ENCODE measurements at places on chromosomes 16 and 17.

DNA sequence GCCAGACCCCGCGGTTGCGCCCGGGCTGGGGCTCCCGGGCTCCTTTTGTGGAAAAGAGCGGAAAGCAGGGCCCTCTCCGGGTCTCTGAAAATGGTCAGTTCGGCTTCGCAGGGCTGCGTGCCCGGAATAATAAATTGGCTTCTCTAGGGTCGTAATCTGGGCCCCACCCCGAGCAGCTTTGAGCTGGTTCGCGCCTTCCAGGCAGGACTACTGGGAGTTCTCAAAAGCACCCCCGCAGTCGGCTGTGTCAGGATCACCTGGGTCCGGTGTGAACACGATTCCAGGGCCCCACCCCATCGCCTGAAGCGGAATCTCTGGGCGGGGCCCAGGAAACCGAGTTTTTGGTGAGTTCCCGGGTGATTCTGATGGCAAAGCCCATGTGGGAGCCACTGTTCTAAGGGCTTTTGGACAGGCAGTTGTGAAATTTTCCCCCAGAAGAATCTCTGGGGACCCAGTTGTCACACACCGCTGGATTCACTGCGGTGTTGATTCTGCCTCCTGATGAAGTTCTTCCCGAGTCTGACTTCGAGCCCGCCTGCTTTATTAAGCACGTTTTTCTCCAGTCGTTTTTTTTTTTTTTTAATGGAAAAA, 77.0 kb downstream of the MRC2 start:
- DNase-seq: no peak

DNA sequence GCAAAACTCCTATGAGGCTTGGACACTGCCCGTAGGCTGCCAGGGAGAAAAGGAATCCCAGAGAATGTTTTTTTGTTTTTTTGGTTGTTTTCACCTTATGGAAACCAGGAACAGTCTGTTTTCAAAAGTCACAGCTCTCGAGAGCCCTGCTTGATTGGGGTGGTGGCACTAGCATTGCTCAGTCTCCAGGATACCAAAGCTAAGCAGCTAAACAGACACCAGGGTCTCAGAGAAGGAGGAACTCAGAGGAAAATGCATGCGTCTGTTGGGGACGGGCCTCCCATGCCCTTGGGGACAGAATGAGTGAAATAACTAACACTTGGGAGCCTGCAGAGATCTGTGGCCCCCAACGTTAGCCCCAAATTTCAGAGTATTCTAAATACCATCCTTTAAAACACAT, 178.8 kb downstream of the SOX9 start:
- DNase-seq: no peak

DNA sequence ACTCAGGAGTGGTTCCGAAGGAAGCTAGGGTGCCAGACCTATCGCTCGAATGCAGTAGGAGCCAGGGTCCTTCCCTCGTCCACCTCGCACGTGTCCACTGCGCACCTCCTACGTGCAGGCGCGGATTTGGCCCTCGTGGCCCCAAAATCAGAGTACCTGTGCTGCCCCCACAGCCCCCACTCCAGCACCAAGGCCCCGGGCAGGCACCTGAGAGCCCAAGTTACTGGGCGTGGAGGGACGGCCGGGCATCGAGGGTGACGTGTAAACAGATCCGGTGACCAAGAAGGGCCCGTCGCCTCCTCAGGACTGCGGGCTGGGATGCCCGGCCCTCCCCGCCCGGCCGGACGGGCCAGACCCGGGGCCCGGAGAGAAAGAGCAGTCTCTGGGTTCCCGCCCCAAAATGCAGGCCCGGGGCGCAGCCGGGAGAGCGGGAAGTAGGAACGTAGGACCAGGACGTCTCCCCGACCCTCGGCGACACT, 492 bp downstream of the SLC25A39 start:
- no peak for DNase-seq

GRCh38 chr17:70869402-70870085, 700.2 kb downstream of the KCNJ2 start:
- DNase-seq: no peak

DNA sequence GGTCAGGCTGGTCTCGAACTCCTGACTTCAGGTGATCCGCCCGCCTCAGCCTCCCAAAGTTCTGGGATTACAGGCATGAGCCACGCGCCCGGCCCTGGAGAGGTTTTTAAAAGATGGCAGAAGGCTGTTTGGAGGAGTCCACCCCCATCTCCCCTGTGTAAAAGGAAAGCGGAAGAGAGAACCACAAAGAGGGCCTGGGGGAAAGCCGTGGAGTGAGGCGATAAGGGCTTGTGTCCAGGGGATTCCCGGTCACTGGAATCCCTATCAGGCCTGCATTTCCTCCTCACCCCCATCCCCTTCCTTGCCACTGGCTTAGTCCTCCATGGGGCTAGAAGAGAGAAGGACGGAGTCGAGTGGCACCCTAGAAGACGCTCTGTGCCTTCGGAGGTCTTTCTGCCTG, at the start of gene GP1BA:
GP1BA (plus strand) TSS at position 315 of the 400 bp plus-strand sequence. CDS start 328 bp downstream, outside the sequence.
- DNase-seq: no peak

- no peak for DNase-seq
Observed at GRCh38 chr17:37766971-37767370, 22.1 kb upstream of the HNF1B start.

GRCh38 chr17:4256952-4257351, 6.8 kb downstream of the ANKFY1 start:
- DNase-seq: no peak

DNA sequence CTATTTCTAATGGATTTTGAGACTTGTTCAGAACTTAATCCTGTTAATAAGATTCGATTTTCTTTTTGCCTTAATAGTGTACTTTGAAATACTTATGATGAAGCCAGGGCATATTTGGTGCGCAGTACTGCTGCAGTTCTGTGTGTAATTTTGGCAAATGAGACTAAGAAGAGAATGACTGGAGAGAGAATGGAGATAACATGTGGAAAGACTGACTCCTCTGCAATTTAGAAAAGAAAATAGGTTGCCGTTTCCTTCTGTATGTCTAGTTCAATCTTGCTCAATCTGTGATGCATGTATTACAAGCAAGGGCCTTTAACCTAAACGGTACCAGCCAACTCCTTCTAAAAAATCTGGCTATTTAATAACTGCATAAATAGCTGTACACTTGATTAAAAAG, 285.1 kb upstream of the CDH11 start:
- DNase-seq: no peak

GRCh38 chr16:64406770-64407181, 715.1 kb downstream of the CDH11 start:
- no peak for DNase-seq

GRCh38 chr17:45389354-45389753, 43.3 kb downstream of the ARHGAP27 start:
- no peak for DNase-seq

- DNase-seq: peak; percentile 10
Observed at GRCh38 chr17:48841395-48841831, 10.6 kb downstream of the CALCOCO2 start.

GRCh38 chr17:32020943-32021614, 13.9 kb downstream of the LRRC37B start:
- DNase-seq: no peak

DNA sequence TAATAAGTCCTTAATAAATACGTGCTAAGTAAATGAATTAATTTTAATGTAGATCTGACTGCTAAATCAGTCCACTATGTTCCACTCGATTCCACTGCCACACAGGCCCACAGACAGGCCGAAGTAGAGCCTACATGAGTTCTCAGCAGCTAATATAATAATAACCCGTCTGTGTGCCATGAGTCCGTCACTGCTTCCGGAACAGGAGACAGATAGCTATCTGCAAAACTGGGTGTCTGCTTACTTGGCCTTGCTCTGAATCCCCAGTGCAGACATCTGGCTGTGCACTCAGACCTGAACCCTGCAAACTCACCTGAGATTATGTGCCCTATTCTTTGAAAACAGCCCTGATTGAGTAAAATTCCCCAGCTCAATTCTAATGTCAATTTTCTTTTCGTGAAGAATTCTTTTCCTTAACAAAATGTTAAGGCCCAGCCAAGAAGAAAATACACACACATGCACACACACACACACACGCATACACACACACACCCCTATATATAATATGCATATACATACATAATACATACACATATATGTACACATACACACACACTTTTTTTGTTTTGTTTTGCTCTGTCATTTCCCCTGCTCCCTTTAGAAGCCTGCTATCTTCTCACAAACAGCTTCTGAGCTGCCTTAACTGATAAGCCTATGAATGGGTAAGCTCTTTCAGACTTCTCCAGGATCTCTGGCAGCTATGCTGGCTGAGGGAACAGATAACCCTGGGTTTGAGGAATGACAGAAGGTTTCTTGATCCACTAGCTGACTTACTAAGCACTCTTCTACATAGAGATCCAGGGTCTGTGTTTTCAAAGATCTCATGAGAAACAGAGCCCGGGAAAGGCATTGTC, 39.8 kb upstream of the TOM1L1 start:
- no peak for DNase-seq

DNA sequence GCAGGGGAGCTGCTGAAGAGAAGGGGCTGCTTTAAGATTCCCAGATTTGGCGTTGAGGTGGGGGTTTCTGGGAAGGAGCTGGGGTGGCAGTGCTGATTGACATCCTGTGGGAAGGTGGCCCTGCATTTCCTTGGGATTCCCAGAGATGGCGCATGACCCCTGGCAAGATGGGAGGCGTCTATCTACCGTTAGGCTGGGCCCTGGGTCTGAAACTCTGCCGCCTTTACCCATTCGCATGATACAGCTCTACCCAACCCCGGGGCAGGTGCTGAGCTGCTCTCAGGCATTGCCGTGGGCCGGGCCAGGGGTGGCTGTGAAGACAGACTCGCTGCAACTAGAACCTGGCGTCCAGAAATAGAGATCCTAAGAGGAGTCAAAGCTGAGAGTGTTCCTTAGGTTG, 9.9 kb upstream of the MVD start:
- no peak for DNase-seq

- no peak for DNase-seq
Observed at GRCh38 chr16:58462499-58462996, 37.4 kb upstream of the NDRG4 start.

GRCh38 chr16:74700438-74701225, at the start of gene MLKL:
MLKL (minus strand) TSS chr16:74700862; CDS start chr16:74695757, 5,105 bp downstream.
- peak; percentile 59 for DNase-seq

DNA sequence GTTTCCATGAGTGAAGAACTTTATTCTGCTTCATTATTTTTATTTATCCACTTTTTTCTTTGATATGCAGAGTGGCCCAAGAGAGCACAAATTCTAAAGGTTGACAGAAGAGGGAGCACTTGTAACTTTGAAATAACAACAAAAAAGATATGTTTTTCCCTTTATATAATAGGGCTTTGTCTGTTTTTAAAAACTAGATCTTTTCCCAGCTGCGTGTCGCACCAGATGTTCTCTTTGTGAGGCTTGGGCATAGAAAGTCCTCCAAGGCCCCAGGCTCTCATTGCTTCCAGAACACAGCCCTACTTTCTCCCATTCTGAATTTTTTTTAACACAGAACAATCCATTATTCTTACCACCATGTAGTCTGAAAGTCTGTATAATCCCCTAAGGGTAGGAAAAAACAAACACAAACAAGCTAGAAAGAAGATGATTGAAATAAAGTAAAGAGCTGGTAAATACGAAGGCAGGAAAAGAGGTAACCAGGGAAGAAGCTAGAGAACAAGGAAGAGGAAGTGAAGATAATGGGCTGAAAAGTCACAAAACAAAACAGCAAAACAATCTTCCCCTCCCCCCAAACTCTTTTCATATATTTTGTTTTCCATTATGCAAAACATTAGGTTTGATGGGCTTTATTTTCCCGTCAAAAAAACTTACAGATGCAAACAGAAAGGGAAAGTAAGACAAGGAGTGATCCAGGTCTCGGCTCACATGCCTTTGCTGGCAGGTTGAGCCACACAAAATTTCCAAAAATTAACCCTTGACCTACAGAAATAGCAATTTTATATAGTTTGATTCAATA, 160.4 kb downstream of the ABCA8 start:
- no peak for DNase-seq

GRCh38 chr16:84788920-84789391, 30.8 kb upstream of the CRISPLD2 start:
- no peak for DNase-seq

DNA sequence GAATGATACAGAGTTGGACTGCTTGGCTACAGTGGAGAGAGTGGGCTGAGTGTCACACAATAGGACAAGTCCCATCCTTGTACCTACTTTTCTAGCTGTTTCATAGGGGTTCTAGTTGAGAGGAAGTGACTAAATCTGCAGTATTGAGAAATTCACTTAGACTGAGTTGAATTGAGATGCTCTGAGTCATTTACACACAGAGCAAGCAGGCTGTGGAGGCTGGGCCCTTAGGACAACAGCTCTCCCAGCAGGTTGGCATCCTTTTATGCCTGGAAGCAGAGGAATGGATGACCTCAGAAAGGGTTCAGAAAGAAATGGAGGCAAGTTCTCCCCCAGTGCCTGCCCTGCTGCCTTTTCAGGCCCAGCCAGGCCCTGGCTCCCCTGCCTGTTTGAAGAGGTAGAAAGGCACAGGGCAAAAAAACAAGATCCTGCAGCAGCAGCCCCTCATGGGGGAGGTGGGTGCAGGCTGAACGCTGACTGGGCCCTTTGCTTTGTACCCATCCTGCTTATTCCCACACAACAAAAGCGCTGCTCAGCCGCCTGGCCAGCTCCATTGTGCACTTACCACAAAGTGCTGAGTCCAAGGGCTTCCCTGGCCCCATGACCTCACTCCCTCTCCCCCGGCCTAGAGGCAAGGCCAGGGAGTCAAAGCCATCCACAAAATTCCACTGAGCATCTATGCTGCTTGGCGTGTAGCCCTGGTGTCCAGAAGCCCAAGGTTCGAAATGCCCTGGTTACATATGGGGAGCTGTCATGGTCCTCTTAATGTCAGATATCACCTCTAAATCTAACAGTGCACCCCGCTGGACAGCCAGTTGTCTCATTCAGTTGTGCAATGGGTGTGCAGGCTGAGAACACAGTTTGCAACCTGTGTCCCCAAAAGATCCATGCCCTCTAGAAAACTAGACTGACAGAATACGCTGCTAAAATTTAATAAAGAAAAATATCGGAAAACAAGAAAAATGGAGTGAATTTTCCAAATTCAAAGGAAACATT, 5.4 kb upstream of the CRYBA1 start:
- DNase-seq: peak; percentile 45

DNA sequence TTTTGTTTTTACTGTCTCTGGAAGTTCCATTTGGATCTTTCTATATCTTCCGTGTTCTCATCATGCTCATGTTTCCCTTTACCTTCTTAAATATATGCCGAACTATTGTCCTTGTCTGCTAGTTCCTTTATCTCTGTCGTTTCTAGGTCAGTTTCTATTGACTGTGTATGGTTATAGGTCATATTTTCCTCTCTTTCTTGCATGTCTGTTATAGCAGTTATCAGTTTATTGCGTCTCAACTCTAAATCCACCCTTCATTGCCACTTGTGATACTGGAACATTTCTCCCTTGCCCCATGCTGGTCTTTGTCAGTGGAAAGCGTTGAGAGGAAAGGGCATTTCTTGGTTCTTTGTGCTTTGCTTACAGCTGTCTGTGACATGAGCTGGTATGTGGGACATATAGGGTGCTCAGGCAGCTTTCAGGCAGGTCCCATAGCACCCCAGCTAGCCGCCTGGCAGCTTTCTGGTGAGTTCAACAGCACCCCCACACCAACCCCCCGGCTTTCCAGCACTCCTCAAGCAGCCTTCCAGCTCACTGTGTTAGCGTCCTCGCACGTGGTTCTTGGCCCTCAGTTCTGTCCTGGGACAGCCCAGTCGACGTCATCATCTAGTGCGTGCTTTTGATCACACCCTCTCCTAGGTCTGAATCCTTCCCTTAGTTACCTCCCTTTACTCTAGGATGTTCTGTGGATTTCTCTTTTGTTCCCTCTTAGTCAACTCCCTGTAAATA, 15.4 kb upstream of the DNASE1 start:
- DNase-seq: no peak

Measured in CD4-positive, alpha-beta T cell treated with Interferon gamma for 1 hour (primary cell).